ENCODE measurements at places on chromosomes 5 and 9. TPM values are rescaled to one million over a fixed set of nuclear protein-coding genes. Genes with fewer than 3 reads are reported as not detected.

LRRC19 gene
- not detected for total RNA-seq

MARCHF3 gene
- total RNA-seq: 15.5 TPM

MYMK gene
- total RNA-seq: 4.5 TPM

F2R gene
- total RNA-seq: 1.4 TPM

TXN gene
- total RNA-seq: 61.8 TPM

ERAP2 gene
- 3.3 TPM for total RNA-seq

HMCN2 gene
- 7.7 TPM for total RNA-seq
